Ovary (tissue), 10 donors: ENCODE measurements at places on chromosomes 4 and X. TPM values are rescaled to one million over a fixed set of nuclear protein-coding genes. Genes with fewer than 3 reads are reported as not detected.

The CABS1 gene
- not detected for total RNA-seq

- H3K36me3 ChIP-seq, result no peaks in the 10 kb centered on the region
- DNase-seq, result no peak
- H3K4me1 ChIP-seq, result peaks cover 2% of the 10 kb centered on the region
These were observed 60.8 kb downstream of the SPCS3 start for GRCh38 chr4:176380352-176381157.

DNA sequence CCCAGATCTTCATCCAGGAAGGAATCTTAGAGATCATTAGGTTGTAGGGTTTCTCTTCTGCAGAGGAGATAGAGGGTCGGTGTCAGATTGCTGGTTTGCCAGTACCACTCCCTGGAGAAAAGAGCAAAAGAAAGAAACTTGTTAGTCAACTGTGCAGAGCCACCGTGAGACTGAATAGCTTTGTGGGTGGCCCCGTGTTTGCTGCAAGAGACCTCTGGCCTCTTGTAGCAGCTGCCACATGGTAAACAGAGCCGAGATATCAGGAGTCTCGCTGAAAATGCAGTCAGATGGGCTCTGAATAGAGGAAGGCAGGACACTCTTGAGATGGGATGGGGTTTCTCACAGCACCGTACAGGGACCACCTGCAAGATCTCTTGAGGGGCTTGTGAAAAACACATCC is 149.7 kb downstream of the PTTG2 start:
- H3K4me3 ChIP-seq, result no peak overlapping the region
- no peak overlapping the region for H3K27ac ChIP-seq
- peaks cover 17% of the 10 kb centered on the region for H3K4me1 ChIP-seq
- no peaks in the 10 kb centered on the region for H3K27me3 ChIP-seq
- no peak for DNase-seq

DNA sequence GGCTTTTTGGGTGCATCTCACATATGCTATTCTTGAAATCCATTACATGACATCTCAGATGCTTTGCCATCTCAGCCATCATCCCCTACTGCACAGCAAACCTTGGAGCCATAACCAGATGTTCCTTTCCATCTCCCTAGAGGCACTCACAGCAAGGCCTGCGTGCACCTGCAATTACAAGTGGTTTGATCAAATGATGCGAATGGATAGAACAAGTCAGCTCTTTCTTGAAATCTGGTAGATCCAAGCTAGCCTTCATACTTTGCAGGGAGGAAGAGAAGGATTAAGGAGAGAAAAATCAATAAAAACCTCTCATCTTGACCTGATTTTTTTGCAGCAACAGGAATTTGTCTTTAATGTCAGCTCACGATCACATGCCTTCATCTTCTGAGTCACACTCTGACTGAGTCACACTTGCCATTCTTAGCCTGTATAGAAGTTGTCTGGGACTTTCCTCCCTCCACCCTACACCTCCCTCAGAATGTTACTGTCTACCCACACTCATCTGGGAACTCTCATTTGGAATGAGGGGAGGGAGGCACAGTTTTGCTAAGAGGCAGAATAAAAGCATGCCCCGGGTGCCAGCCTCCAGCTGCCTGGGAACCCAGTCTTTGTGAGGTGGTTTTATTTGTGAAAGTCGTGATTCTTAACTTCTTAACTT is 11.9 kb upstream of the TRIML1 start:
- H3K4me3 ChIP-seq, result no peak overlapping the region
- H3K27me3 ChIP-seq, result no peaks in the 10 kb centered on the region
- no peak overlapping the region for H3K27ac ChIP-seq
- no peaks in the 10 kb centered on the region for H3K4me1 ChIP-seq
- H3K36me3 ChIP-seq, result no peaks in the 10 kb centered on the region

- no peak overlapping the region for H3K27ac ChIP-seq
- no peak for DNase-seq
- H3K4me1 ChIP-seq, result no peaks in the 10 kb centered on the region
- H3K27me3 ChIP-seq, result no peaks in the 10 kb centered on the region
These were observed 35.1 kb downstream of the PRIMPOL start for GRCh38 chr4:184684491-184685189.

DNA sequence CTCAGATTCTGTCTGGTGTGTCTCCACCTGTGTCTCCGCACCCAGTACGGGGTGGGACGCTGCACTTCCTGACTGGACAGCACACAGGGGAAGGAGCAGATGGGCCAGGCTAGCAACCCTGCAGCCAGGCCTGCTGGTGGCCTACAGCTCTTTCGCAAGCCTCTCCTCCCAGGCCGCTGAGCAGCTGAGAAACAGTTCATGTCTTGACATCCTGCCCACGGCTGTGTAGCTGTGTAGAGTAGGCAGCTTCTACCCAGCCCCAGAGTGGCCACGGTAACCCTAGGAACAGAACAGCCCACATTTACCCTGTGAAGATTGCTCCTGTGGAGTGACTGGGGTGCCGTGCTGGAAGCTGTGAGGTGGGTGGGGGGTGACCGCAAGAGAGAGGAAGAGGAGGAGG is 38.9 kb downstream of the CCNQ start:
- no peaks in the 10 kb centered on the region for H3K27me3 ChIP-seq
- no peak for DNase-seq
- no peak overlapping the region for H3K27ac ChIP-seq
- no peak overlapping the region for H3K4me3 ChIP-seq
- no peaks in the 10 kb centered on the region for H3K36me3 ChIP-seq

DNA sequence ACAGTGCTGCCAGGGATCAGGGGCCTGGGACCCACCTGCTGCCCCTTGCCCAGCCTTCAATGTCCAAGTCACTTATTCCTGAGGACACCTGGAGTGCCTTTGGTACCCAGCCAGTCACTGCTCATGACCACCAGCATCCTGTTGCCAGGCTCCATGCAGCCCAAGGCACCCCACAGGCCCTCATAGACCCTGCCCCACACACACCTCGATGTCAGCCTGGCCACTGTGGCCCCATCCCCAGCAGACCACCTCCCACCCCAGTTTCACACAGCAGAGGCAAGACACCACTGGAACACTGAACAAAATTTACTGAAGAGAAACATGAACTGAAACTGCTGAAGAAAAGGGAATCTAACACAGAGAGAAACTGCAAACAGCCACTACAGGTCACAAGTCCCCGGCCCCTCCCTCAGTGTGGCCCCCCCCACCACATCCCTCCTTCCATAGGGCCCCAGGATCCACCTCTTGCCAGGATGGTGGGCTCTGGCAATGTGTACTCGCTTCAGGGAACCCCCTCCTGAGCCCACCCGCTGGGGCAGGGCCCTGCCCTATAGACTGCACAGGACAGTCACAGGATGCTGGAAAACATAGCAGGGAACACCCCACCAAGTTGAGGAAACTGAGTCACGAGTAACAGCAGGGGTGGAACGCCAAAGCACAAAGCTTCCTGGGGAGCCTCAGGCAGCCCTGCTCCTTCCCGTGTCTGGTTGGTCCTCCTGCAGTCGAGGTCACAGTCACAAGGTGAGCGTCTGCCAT is 5.2 kb downstream of the PNMA5 start:
- H3K36me3 ChIP-seq, result no peaks in the 10 kb centered on the region
- H3K4me3 ChIP-seq, result no peak overlapping the region
- no peaks in the 10 kb centered on the region for H3K27me3 ChIP-seq
- no peak overlapping the region for H3K27ac ChIP-seq
- DNase-seq, result no peak

DNA sequence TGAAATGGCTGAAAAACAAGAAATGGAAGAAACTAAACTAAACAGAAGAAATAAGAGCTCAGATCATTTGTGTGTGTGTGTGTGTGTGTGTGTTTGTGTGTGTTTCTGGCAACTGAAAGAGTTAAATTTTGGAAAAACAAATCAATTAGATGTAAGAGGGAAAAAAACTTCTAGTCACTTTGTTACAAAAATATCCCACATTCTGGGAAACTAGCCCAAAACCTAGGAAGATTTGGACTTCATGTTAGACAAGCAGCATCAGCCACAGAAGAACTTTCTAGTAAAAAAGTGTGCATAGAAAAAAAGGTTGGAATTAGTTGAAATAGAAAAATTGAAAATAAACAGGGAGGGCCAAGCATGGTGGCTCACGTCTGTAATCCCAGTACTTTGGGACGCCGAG is 111.6 kb upstream of the PRKG2 start:
- H3K27me3 ChIP-seq, result no peaks in the 10 kb centered on the region
- H3K4me1 ChIP-seq, result no peaks in the 10 kb centered on the region
- H3K27ac ChIP-seq, result no peak overlapping the region
- H3K4me3 ChIP-seq, result no peak overlapping the region

- no peaks in the 10 kb centered on the region for H3K36me3 ChIP-seq
- H3K4me1 ChIP-seq, result no peaks in the 10 kb centered on the region
These were observed 973.7 kb upstream of the AGA start for GRCh38 chr4:178415925-178416324.

DNA sequence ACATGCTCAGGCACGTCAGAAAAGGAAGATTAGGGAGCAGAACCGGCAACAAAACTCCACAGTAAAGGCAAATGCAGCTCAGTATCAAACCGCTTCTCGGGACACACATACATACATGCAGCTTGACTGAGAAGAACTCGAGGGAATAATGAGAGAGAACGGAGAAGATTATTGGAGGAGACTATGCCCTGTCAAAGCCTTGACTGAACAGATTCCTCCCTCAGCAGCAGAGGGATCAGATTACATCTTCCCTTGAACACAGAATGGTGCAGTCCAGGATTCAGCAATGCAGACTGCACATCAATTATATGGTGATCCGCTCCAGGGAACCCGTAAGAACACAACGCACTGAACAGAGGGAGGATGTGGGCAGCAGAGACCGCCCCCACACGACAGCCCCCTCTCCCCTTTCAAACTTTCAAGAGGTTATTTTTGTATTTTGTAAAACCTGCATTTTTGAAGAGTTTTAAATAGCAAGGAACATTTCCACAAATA is 183.2 kb downstream of the FBXW7 start:
- H3K27me3 ChIP-seq, result no peaks in the 10 kb centered on the region
- H3K4me3 ChIP-seq, result peak overlapping the region; percentile 42
- H3K36me3 ChIP-seq, result no peaks in the 10 kb centered on the region
- DNase-seq, result peak; percentile 60

The COL4A6 gene
- total RNA-seq, result 12.5 TPM

DNA sequence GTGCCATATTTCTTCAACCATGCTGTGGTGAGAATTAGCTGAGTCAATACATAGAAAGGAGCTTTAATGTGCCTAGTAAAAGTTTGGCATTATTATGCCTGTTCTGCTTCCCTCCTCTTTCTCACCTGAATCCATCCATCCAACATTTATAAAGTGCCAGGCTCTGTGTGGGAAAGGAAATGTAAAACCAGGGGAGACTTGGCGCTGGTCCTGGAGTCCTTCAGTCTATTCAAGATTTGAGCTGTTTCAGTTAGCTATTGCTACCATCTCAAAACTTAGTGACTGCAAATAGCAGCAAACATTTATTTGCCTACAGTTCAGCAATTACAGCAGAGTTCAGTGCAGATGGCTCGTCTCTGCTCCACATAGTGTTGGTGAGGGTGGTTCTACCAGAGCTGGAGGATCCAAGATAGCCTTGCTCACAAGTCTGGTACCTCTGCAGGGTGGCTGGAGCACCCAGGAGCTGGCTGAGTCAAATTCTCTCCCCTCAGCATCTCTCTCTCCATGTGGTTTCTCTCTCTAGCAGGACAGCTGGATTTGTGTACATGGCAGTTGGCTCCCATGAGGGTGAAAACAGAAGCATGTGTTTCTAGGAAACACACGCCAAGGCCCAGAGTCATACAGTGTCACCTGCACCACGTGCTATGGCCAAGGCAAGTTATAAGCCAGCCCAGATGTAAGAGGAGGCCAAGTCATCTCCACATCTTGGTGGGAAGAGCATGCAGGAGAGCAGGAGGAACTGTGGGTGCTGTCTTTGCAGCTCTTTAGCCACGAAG is 77.3 kb downstream of the FHDC1 start:
- no peak overlapping the region for H3K4me3 ChIP-seq
- no peaks in the 10 kb centered on the region for H3K4me1 ChIP-seq
- DNase-seq, result no peak
- H3K27ac ChIP-seq, result no peak overlapping the region

DNA sequence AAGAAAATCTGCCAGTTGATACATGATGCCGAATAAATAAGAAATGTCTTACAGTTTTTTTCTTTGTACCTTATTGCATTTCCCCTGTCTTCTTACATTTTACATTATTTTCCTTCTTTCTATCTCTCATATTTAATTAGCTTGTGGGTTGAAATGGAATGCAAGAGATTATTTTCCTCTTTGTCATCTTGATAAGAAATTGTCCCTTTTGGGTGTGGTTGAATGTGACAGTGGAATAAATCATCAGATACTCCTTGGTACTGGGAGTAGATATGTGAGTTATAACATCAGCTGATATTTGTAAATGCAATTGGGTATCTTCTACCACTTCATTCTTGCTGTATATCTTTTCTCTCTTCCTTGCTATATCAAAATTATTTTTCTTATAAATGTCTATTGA is 997.4 kb downstream of the RAPGEF2 start:
- H3K36me3 ChIP-seq, result no peaks in the 10 kb centered on the region
- no peaks in the 10 kb centered on the region for H3K27me3 ChIP-seq
- DNase-seq, result no peak
- no peak overlapping the region for H3K4me3 ChIP-seq

- no peaks in the 10 kb centered on the region for H3K36me3 ChIP-seq
- no peak for DNase-seq
- H3K4me3 ChIP-seq, result no peak overlapping the region
- H3K4me1 ChIP-seq, result no peaks in the 10 kb centered on the region
- no peaks in the 10 kb centered on the region for H3K27me3 ChIP-seq
These were observed 100.3 kb upstream of the SLIT2 start for GRCh38 chr4:20151436-20151835.

The KLF8 gene
- total RNA-seq, result 11.4 TPM

The PLAC8 gene
- total RNA-seq, result 1.9 TPM

The ITM2A gene
- 224 TPM for total RNA-seq

DNA sequence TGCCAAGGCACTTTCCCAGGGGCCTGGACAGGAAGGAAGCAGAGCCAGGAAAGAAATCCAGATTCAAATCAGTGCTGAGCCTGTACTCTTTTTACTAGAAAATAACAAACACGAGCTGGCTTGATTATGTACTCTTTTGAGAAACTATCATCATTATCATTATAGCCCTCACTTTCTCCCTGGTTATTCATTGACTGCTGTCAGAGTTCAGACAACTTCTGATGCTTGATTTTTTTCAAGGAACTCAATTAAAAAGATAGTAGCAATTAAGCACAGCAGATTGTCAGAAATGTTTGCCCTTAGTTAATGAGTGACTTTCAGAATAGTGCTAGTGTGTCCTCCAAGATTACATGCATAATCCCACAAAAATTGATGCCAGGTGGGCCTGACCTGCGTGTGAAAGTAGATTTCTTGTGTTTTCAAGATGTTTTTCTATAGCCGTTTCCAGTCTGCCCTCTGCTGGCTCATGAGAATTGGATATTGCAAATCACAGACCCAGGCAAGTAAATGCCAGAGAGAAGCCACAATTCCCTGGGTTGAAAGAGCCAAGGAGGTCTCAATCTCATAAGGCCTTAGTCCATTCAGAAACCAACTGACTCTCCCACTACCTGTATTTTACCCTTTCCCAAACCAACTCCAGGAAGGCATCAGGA is 14.3 kb upstream of the PNPLA4 start:
- H3K4me1 ChIP-seq, result no peaks in the 10 kb centered on the region
- H3K27ac ChIP-seq, result no peak overlapping the region
- H3K4me3 ChIP-seq, result no peak overlapping the region
- no peaks in the 10 kb centered on the region for H3K36me3 ChIP-seq

GRCh38 chr4:121551271-121551670 is 145.5 kb downstream of the ANXA5 start:
- DNase-seq, result no peak
- H3K4me1 ChIP-seq, result no peaks in the 10 kb centered on the region
- H3K4me3 ChIP-seq, result no peak overlapping the region
- H3K36me3 ChIP-seq, result no peaks in the 10 kb centered on the region

The CXCL6 gene
- 1.5 TPM for total RNA-seq
